Posterior vena cava (tissue), 2 donors: ENCODE measurements at places on chromosomes 16 and 17. TPM values are rescaled to one million over a fixed set of nuclear protein-coding genes. Genes with fewer than 3 reads are reported as not detected.
A peak's percentile ranks its signal among the peaks of the same experiment; 100 is the strongest.

The SOX8 gene
- 0.71 TPM for total RNA-seq

GRCh38 chr17:4643676-4644075 is 2.2 kb upstream of the ALOX15 start:
- DNase-seq = no peak

GRCh38 chr17:50151937-50152547 is 1.6 kb upstream of the PPP1R9B start:
- DNase-seq = peak; percentile 91

GRCh38 chr17:44398692-44399691 is 9.5 kb upstream of the ITGA2B start:
- DNase-seq = peak; percentile 59

DNA sequence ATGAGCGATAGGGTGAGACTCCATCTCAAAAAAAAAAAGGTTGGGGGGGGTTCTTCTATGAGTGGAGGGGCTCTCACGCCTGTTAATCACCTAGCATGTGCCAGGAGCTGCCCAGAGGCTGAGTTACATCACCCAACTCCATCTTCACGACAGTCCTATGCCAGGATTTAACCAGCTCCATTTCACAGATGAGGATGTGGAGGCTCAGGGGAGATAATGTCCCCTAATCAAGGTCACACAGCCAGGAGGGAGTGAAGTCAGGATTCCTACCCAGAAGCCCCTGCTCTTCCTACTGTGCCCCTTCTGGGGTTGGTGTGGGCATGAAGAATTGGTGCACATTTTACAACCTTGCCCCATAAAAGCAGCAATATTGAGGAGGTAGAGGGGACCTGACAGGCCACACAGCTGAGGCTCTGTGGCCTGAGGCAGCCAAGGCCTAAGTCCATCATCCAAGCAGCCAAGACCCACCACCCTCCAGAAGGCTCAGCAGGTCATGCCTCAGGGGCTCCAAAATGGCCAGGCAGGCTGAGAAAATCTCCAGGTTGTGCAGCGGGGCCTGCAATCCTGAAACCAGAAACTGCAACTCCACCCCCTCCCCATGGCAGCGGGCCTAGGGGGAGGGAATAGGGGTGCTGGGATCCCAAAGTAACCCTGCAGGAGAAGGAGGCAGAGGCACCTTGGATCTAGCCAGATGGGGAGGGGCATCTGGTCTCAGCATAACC is 6.9 kb downstream of the PPY start:
- DNase-seq = no peak

DNA sequence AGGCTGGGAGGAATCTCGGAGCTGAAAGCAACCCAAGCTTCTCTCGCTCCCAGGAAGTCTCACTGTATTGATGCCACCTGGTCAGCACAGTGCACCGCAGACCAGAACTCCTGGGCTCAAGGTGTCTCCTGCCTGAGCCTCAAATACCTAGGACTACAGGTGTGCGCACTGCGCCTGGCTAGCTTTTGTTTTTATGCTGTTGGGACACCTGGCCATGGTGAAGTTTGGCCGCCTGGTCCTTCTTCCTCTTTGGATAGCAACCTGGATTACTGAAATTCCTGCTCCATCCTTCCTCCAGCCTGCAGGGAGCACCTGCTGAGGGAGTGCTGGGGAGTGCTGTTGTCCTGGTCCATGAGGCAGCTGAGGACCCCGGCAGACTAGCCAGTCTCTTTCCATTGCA is 56.6 kb downstream of the COTL1 start:
- no peak for DNase-seq

The MT1G gene
- 26.7 TPM for total RNA-seq

DNA sequence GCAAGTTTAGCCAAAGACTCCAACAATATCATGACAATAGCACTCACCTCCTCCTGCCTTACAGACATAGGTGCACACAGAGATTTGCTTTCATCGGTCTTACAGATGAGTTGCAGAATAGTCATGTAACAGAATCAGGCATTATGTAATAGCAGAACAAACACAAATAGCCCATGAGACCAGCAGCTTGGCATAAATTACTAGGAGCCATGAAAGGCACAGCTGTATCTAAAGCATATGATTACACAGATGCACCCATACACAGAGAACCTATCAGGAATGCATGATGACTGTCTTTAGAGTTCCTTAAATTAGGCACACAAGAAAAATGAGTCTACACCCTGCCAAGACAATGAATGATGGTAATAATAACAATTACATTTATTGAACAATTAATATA is 342.0 kb upstream of the XYLT1 start:
- no peak for DNase-seq
